ENCODE measurements at places on chromosomes 12 and 14.

- DNase-seq: no peak
These were observed 8.9 kb upstream of the SAV1 start for GRCh38 chr14:50676814-50677516.

DNA sequence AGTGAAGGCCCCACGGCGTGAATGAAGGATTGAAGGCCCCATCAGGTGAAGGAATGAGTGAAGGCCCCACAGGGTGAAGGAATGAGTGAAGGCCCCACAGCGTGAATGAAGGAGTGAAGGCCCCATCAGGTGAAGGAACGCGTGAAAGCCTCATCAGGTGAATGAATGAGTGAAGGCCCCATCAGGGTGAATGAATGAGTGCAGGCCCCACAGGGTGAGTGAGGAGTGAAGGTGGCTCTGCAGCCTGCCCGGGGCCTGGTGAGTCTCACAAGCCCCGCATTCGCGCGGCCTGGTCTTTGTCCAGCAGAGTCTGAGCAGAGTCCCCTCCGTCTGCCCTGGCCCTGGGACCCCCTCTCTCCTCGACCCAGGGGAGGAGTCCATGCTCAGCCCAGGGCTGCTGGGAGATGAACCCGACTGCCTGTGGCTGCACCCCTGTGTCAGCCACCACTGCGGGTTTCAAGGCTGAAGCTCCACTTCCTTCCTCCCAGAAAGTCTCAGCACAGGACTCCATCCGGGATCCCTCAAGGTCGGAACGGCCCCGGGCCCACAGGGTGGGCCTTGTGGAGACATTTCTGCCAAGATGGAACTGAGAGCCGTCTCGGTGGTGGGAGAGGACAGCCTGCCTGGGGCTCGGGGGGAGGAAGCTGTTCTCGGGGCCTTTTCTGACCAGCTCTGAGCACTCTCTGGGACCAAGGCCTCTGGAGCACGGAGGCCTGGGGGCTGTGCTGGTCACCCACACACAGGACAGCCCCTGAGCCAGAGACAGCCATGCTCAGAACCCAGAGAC is 37.4 kb upstream of the TMEM179 start:
- DNase-seq: no peak

DNA sequence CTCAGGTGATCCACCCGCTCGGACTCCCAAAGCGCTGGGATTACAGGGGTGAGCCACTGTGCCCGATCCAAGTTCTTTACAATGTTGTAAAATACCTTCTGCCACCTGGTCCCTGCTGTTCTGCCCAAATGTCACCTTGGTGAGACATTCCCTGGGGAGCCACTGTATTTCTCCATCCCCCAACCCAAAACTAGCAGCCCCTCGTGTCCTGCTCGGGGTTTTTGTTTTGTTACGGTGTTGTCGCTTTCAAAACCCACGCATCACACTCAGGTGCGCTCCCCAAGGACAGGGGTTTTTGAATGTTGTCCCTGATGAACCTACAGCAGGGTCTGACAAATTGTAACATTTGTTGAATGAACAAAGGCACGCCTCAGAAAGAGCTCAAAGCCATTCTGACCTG is 37.4 kb downstream of the CAMKK2 start:
- no peak for DNase-seq

- DNase-seq: no peak
These were observed 53.6 kb downstream of the HECTD4 start for GRCh38 chr12:112328456-112329124.

- no peak for DNase-seq
These were observed 146.6 kb downstream of the CRADD start for GRCh38 chr12:93823616-93824391.

DNA sequence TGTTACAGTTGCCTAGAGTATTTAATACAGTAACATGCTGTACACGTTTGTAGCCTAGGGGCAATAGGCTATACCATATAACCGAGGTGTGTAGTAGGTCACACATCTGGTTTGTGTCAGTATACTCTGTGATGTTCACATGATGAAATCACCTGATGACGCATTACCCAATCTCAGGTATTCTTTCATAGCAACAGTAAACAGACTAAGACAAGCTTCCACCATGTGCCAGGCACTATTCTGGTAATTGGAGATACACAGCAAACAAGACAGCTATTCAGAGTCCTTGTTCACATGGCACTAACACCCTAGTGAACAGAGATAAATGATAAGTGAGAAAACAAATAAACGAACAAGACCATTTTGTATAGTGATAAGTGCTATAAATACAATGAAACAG is 3.8 kb upstream of the PDE3A start:
- no peak for DNase-seq

DNA sequence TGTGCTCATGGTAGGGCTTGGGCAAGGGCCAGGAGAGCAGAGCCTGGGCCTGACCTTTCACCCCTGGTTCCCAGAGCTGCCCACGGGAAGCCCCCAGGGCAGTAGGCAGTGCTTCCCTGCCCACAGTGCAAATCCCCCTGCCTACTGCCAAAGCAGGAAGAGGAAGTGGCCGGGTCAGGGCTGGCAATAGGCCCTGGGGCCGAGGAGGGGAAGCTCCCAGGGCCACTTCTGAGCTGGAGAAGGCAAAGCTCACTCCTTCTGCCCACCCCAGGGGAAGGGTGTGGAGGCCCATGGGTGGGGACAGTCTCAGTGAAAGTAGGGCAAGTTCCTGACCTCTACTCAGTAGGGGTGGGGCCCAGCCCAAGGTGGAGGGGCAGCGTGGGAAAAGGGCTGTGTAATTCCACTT is 5.4 kb upstream of the NR4A1 start:
- DNase-seq: no peak

DNA sequence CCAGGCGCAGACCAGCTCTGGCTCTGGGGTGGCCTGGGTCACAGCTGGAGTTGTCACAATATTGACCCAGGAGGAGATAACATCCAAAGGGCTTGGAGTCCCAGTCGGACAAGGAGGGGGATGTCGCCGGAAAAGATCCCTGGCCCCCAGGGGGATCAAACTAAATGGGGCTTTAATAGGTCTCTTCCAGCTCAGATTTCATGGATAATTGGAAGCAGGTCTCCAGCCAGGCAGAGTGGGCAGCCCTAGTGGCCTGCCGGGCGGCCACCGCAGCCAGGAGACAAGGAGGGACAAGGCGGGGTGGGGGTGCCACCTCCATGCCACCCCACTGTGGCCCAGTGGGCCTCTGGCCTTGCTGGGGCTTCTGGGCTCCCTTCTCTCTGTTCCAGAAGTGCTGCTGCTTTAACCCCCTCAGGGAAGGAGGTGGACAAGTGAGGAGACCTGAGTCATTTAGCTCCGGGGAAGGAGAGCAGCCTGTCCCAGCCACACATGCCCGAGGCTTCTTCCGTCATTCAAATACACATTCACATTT is 23.1 kb upstream of the PGF start:
- peak; percentile 23 for DNase-seq

DNA sequence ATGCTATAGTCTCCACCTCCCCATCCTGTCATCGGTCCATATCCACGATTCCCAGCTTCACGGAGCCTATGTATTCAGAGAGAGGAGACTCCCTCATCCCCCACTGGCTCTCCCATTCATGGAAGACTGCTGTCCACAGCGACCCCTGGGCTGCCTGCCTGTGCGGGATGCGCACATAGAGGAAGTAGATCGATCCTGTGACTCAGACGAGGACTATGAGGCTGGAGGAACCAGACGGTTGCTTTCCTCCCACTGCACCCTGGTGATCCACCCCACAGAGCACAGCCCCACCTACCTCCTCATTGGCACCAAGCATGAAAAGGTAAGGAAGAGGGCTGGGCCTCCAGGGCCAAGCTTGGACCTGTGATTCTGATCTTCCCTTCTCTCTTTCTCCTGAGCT is 24.4 kb downstream of the PIGH start:
- no peak for DNase-seq

GRCh38 chr12:104276273-104277131 is 27.0 kb upstream of the EID3 start:
- no peak for DNase-seq

DNA sequence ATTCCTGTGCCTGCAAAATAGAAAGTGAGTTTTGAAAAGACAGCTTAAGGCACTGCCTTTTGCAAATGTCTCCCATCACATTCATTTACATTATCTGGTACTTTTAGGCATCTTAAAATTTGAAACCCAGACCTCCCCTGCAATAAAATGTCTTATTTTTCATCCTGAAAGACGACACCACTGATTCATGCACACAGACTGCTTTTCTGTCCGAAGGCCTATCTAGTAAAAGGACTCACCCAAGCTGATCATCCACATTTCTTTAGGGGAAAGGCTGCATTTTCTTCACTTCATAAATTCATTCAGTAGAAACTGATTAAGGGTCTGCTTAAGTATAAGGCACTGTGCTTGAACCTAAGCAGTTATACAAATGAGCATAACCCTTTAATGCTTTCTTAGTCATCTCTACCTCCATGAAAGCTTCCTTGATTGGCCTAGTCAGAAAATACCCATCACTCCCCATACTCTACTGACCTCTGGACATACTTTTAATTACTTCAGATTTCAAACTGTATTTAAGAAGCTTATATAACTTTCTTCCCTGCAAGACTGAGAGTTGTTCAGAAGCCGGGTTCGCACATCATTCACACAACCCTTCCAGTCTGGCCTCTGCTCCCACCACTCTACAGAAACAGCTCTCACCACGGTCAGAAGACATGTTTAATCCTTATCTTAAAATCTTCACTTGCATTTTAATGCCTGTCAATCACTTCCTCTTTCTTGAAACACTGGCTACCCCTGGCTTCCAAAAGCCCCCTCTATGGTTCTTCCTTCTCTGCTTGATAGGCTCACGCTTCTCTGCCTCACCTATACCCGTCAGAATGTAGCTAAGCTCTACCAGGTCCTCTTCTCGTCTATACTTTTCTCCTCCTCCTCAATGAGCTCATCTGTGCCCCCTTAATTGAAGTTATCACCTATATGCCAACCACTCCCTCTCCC is 288.6 kb downstream of the MED13L start:
- DNase-seq: no peak

- DNase-seq: peak; percentile 35
These were observed 18.7 kb upstream of the HDAC7 start for GRCh38 chr12:47838286-47838931.

DNA sequence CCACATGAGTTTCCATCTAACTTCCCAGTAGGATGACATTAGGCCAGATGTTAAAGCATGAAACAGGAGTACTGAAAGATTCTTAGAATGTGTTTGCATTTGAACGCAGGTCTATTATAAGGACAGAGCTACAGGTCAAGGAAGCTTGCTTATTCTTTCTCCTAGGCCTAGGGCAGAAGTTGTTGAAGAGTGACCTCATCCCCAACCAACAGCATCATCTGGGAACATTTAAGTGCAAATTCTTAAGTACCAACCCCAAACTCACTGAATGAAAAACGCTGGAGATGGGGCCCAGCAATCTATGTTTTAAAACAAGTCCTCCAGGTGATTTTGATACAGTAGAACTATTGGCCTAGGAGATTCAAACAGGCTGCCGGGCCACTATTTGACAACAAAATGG is 52.4 kb downstream of the PAPLN start:
- DNase-seq: no peak

DNA sequence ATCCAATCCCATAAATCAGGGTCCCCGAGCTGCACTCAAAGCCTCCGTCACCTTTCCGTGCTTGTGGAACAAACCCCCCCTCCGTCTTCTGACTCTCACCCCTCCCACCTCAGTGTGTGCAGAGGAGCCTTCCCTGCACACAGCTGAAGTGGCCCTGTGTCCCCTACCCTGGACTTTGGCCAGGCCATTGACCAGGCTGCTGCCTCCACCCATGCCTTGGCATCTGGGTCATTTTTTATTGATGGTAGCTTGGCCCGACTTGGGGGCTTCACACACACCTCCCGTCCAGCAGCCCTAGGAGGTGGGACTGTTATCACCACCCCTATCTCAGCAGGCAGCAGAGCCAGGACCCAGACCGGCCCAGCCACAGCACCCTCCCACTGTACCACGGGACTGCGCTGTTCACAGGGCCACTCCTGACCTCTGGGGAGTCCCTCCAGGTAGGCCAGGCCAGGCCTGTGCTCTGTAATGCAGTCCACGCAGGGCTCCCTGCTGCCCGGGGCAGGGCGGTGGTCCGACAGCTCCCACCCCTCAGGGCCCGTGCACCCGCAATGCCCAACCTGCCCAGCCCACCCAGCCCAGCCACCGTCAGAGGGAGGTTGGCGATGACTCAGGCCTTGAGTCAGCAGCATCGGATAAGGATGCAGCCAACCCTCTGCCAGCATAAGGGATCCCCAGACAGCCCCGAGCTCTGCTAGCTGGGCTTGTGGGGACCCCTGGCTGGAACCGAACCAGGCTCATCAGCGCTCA is 9.2 kb upstream of the INF2 start:
- peak; percentile 89 for DNase-seq

- DNase-seq: no peak
These were observed 12.1 kb upstream of the SLC24A4 start for GRCh38 chr14:92310776-92311375.

- peak; percentile 35 for DNase-seq
These were observed 213.6 kb downstream of the ERC1 start for GRCh38 chr12:1204581-1205121.

DNA sequence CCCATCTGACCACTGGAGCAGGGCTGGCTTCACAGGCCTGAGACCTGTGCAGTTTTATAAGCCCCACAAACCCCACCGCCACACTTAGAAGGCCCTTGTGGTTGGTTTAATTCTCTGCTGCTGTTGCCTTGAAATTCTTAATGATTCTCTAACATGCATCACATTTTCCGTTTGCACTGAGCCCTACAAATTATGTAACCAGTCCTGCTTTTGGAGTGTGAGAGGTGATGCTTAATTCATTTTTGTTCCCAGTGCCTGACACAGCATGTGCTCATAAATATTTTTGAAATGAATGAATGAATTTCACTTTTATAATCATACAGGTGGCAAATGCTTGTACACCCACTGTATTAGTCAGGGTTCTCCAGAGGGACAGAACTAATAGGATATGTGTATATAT is 52.8 kb upstream of the PLXNC1 start:
- DNase-seq: no peak

DNA sequence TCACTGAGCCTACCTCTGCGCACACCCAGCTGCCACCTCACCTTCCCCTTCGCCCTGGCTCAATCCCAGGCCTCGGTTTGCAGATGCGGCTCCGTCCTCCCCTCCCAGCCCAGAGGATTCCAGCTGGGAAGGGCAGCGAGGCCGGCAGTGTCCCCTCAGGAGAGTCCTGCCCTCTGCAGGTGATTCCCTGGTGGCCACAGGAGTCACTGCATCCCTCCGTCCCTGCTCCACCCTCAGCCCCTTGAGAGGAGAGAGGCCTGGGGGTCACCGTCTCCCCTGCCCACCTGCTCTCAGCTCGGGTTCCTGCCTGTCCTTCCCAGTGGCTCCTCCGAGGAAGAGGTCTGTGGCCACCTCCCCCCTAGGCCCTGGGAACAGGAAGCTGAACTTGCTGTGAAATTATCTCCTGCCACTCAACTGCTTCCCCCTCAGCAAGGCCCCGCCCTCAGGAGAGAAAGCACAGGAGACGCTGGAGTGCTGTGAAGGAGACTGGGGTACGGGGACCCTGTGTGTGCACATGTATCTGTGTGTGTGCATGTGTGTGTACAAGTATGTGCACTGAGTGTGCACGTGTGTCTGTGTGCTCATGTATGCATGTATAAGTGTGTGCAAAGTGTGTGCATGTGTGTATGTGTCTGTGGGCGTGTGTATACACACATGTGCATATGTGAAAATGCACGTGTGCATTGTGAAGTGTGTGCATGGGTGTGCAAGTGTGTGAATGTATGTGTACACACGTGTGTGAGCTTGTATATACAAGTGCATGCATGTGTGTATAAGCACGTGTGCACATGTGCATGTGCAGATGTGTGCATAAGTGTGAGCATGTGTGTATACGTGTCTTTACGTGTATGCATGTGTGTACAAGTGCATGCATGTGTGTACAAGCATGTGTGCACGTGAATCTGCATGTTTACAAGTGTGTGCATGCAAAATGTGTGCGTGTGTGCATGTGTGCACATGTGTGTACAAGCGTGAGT is 13.2 kb upstream of the GALNT9 start:
- DNase-seq: no peak

GRCh38 chr12:58029260-58029659 is 87.9 kb downstream of the ATP23 start:
- DNase-seq: no peak

All from astrocyte of the spinal cord (primary cell).